T-cell (primary cell): ENCODE measurements at places on chromosomes 13 and 19.
A peak's percentile ranks its signal among the peaks of the same experiment; 100 is the strongest.

DNA sequence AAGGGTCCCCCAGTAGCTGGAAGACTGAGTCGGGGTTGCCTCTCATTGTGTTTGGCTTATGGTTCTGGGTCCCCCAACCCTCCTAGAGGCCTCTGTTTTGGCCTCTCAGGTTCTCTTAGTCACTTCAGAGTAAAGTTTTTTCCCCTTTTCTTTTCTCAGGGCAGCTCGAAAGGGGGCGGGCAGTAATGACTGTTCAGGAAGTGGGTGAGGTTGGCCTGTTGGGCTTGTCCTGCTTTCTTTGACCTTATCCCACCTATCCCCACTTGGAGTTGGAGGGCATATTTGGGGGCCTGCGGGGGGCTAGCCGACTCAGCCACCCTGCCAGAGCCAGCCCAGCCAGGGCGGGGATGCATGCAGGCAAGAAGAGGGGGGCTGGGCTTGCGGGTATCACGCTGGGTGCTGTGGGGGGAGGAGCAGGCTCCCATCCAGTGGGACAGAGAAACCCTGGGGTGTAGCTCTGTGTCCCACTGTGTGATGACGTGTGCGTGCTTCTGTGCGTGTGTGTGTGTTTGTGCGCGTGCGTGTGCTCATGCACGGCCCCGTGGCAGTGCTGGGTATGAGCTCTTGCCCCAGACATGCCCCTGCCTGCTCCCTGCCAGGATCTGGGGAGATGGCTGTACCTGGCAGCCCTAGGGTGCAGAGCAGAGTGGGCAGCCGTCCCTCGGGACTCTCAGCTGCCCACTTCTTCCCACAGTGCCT lies 1.4 kb downstream of the CIC start:
- peak; percentile 75 for DNase-seq

- no peak for DNase-seq
Measured at GRCh38 chr19:572743-573518, 535 bp downstream of the BSG start.

- DNase-seq, result no peak
Measured at GRCh38 chr13:43232873-43233265, 209.5 kb downstream of the DNAJC15 start.

DNA sequence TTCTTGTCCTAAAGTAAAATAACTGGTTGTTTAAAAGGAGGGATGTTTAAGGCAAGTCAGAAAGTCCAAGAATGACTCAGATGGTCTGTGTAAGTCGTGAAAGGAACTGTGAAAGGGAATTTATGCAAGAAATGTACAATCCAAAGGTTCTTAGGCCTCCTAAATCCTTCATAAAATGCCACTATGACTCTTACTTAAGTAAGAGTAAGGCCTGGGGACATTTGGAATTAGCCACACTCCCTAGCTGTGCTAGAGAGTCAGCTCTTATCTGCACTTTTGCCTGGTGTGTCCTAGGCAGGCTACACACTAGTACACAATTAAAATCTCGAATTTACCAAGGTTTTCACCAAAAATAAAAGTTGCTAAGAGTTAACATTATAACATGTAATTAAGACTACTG lies 686.9 kb downstream of the UQCRFS1 start:
- no peak for DNase-seq

DNA sequence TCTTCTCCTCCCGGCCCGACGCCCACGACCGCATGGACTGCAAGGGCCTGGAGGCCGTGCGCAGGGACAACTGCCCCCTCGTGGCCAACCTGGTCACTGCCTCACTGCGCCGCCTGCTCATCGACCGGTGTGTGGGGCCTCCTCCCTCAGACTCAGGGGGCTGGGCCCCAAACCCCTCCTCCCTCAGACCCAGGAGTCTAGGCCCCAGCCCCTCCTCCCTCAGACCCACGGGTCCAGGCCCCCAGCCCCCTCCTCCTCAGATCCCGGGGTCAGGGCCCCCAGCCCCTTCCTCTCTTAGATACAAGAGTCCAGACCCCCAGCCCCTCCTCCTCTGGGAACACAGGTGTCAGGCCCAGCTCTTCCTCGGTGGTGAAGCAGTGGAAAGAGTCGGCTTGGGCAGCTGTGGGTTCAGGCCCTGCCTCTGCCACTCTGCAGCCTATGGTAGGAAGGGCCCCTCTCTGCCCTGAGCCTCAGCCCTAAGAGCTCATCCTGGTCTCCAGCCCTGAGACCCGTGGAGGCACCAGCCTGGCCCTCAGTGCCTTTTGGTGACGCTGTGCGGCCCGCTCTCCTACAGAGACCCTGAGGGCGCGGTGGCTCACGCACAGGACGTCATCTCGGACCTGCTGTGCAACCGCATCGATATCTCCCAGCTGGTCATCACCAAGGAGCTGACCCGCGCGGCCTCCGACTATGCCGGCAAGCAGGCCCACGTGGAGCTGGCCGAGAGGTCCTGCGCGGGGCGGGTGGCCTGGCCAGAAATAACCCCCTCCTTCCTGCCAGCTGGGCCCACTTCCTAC lies 3.7 kb upstream of the SPIB start:
- DNase-seq, result peak; percentile 71
